Psoas muscle (tissue), 8 donors: ENCODE measurements at places on chromosomes 4 and X.
A peak's percentile ranks its signal among the peaks of the same experiment; 100 is the strongest.

DNA sequence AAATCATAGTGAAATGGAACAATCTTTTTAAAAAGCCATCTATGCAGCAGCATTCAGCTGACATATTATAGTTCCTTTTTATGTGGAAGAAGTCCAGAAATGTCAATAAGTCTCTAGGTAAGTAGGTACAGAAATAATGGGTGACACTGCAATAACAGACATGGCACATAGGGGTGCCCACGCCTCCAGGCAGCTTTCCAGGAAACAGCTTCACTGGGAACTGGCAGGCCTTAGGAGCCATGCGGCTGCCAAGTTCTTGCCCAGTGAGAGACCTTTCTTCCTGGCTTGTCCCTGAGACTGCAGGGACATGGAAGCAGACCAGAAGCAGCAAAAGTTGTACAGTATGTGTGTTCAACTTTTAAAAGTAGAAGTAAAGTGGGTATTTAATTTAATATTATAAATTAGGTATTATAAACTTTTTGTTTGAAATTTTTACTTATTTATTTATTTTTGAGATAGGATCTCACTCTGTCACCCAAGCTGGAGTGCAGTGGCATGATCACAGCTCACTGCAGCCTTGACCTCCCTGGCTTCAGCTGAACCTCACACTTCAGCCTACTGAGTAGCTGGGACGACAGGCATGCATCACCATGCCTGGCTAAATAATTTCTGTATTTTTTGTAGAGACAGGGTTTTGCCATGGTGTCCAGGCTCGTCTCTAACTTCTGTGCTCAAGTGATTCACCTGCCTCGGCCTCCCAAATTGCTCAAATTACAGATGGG, 12.1 kb upstream of the ETNPPL start:
- DNase-seq: peak; percentile 81

- DNase-seq: no peak
These were observed 1.3 kb upstream of the TNIP2 start for GRCh38 chr4:2757426-2757825.

DNA sequence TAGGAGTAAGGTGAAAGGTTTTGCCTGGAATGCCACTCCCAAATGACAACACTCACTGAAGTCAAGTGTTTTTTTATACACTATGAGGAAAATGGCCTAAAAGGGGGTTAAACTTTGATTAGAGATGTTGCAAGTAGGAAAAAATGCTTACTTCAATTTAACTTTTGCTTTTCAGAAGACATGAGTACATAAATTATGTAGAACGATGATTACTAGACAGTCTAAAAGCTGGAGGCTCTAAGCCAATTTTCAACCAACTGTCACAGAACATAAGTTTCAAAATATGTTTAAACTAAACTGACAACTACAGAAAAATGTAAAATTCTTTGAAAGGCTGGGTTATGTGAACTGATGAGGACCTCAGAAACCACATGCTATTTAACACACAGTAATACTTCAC, 83.4 kb downstream of the SHISA3 start:
- no peak for DNase-seq

- DNase-seq: no peak
These were observed 12.6 kb downstream of the DCLK2 start for GRCh38 chr4:150090836-150091235.

- DNase-seq: no peak
These were observed 74.6 kb downstream of the CC2D2A start for GRCh38 chr4:15544248-15544729.

DNA sequence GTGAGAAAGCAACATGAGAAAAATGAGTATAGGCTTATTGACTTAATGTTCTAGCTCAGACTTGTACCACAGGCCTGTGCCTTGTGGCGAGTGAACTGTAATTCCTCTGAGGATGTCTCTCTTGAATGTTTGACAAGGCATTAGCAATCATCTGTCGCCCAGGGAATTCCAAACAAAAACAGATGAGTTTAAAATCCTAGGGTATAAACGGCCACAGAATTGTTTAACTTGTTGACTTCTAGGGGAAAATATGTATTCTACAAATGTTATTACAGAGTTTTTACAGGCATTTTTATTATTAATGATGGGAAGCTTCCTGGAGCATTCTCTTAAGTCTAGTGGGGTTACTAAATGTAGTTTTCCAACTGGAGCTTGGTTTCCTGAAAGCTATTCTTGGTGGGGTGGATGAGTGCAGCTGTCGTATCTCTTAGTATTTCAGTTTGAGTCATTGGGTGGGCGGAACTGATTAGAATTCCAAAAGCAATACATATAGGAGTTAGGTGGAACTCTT, 40.6 kb downstream of the ARHGAP10 start:
- DNase-seq: no peak

- peak; percentile 53 for DNase-seq
These were observed 9.4 kb downstream of the TMEM187 start for GRCh38 chrX:153981771-153982533.

DNA sequence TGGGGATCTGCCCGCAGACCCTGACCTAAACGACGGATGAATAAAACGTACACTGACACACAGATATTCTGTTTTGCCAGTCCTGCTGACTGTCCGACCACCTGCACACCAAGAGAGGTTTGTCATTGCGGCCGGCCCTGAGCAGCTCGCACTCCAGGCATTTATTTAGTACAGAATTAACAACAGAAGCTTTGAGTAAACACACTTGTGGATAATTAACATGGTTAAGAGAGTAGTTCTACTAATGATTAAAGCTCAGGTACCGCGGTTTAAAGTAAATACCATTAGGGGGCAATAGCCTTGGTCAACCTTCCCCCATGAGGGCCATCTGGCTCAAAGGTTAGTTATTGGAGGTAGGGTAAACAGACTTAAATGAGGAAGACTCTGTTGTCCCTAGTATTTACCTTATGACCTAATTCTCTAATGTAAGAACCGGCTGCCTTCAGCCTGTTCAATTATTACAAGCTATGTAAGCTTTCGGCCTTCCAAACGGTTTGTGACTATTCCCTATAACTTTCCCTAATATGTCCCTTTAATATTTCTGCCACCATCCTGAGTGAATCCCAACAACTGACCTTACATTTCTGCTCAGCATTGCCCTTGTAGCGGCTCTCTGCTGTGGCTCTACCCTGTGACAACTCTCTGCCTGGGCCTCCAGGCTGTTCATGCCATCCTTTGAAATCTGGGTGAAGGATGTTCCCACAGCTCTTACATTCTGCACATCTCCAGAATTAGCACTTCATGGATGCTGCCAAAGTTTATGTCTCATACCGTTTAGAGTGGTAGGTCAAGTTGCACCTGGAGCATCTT, 46.9 kb upstream of the SYTL5 start:
- no peak for DNase-seq

- no peak for DNase-seq
These were observed 178.6 kb upstream of the TBL1X start for GRCh38 chrX:9286234-9286633.

DNA sequence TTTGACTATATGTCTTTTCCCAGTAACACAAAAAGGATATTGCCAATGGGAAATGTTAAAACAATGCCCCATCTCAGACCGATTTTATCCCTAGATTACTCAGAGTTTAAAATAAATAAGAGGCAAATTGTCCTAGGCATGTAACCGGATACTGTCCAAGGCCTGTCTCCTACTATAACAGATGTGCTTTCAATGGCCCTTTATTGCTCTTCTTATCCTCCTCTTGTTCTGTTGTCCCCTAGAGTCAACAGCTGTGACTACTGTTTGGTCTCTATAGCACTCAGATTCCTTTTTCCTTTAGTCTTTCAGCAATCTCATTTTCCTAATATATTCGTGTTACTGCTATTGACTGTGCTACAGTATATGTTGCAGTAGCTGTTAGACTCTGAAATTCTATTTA, 66.8 kb upstream of the PLS3 start:
- no peak for DNase-seq

DNA sequence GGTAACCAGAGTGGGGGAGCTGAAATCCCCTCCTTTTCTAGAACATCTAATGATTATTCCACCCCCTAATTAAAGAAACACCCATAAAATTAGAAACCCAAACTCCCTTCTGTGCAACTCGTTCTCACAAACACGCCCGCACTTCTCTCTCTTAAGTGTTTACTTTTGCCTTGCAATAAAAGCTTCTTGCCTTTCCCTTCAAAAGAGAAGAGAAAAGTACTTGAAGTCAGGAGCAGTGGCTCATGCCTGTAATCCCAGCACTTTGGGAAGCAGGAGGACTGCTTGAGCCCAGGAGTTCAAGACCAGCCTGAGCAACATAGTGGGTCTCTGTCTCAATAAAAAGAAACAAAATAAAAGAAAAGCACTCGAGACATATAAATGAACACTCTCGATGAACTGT, 3.6 kb upstream of the GPR173 start:
- no peak for DNase-seq

DNA sequence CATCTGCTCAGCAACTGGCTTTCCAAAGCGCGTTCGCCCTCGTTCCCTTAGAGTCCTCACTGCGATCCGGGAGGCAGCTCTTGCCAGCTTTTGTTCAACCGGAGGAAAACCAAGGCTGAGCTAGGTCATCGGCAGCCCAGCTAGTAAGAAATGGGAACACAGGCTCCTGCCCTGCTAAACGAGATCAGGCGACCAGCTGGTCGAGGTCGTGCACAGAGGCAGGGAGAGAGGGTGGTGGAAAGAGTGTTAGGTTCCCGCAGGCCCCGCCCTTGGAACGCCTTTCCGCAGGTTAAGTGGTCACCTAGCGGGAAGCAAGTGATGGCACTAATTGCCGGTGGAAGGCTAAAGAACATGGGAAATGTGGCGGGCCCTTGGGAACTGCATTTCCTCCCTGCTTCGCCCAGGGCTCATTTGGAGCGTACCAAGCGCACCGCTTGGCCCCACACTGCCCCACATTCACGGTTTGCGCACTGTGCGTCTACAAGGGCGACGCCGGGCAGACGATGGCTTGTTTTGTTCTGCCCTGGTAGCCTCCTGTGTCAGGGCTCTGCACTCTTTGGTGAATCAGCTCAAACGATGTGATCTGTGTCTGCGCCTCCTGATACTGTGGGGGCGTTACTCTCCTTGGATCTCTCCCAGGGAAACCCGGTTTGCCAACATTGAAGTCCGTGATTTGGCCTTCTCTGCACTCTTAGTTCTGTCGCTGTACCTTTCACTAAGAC, 7.2 kb upstream of the PRDM8 start:
- DNase-seq: no peak

GRCh38 chr4:169335331-169335730, 64.6 kb upstream of the SH3RF1 start:
- DNase-seq: no peak

GRCh38 chr4:53937918-53938317, 126.5 kb downstream of the CHIC2 start:
- DNase-seq: no peak

DNA sequence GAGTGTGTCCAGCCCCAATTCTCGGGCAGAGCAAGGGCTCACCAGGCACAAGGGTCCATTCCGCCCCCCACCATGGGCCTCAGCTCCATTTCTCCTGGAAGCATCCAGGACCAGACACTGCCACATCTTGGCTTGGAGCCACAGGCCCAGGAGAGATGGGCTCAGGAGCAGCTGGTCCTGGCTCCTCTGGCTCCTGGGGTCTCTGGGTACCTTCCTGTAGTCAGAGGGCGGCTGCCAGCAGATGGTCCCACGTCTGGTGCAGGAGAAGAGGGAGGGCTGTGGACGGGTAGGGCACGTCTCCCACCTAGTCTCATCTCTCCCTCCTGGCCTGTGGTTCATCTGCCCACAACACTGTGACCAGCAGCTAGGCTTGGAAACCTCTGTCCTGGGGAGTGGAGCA, 8.0 kb downstream of the ATP2B3 start:
- no peak for DNase-seq

GRCh38 chr4:162241857-162242256, 78.1 kb upstream of the FSTL5 start:
- DNase-seq: no peak

DNA sequence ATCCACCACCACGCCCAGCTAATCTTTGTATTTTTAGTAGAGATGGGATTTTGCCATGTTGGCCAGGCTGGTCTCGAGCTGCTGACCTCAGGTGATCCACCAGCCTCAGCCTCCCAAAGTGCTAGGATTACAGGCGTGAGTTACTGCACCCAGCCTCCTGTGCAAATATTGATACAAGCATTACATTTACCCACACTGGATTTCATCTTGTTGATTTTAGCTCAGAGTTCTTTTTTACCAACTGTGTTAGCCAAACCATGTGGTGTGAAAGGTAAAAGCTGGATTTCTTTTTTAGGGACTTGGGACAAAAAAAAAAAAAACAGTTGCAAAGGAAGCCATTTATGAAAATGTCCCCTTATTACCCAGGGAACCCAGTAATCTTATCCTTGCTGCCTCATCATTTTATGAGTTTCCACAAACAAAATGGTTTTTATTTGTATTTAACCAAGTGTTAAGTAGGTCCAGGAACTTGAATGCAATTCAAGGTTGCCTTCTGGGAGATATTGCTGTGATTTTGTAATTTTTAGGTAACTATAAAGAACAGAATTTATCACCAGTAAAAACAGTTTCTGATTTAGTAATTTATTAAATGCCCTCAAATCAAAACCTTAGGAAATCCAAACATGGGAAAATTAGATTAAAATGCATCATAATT, 202.5 kb downstream of the PALLD start:
- DNase-seq: no peak

- DNase-seq: peak; percentile 56
These were observed 564 bp downstream of the FAM149A start for GRCh38 chr4:186104890-186105646.

DNA sequence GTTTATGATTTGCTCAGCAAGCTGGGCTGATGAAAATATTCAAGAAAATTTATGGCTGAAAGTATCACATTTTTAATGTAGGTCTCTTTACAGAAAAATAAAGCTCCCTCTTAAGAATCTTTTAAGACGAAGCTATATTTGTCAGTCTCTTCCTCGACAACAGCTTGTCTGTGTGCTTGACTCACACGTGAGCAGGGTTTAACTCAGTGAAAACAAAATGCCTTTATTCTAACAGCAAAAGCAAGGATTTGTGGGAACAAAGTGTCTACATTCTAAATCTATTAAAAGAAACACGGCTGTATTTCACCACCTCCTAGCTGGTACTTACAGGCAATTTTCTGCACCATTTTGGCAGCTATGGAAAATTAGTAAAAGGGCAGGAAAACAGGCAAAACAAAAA, 75.5 kb downstream of the NYX start:
- no peak for DNase-seq

DNA sequence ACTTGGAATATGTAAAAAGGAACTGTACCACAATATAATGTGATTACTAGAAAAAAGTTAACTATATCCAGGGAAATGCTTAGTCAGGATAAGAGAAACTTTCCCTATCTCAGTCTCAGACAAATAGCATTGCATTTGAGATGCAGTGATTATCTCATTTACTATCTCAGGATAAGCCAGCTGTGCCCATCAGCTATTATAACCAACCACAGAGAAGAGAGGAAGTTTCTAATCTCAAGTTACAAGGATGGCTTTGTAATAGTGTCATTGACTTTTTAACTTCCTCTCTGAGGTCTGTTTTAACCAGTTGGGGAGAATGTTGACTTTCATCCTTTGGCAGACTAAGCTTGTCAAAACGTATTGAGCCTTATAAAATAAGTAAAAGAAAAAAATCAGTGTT, 56.5 kb downstream of the SNX25 start:
- DNase-seq: no peak

- DNase-seq: no peak
These were observed 7.8 kb downstream of the PAPSS1 start for GRCh38 chr4:107712236-107712635.

GRCh38 chrX:25010784-25011588, 4.8 kb downstream of the ARX start:
- peak; percentile 49 for DNase-seq
